Activated CD4-positive, alpha-beta T cell treated with anti-CD3 and anti-CD28 coated beads, Interleukin-2, amount 10 ng/mL, durations not matched to agents 7 days and 5 days (primary cell): ENCODE measurements at places on chromosomes 3 and 15. TPM values are rescaled to one million over a fixed set of nuclear protein-coding genes. Genes with fewer than 3 reads are reported as not detected.

The GMNC gene
- not detected for total RNA-seq

The INKA1 gene
- total RNA-seq = 0.46 TPM

The SEMA3G gene
- 0.15 TPM for total RNA-seq

The IL17RC gene
- 0.32 TPM for total RNA-seq

The MESP1 gene
- 1.1 TPM for total RNA-seq
